ENCODE measurements at places on chromosomes 5 and 9.

GRCh38 chr5:101080462-101081240 lies 177.6 kb upstream of the ST8SIA4 start:
- no peak for DNase-seq

- peak; percentile 15 for DNase-seq
Measured at GRCh38 chr5:25754895-25755294, 1110.1 kb upstream of the CDH10 start.

DNA sequence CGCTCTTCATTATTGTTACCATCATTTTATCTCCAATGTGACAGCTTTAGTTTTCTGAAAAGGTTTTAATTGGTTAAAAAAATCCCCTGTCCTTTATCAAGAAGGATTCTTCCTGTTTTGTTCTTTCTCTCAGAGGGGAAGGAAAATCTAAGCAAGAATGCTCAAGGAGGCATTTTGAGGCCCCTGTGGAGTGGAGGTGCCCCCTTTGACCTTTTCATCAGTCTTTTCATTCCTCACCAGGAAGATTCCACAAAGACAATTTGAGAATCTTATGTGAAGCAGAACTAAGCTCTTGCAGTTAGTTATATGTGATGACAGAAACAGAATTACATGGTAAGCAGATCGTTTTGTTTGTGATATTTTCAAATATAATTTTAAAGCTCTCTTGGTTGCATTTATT lies 489.6 kb downstream of the MAN2A1 start:
- no peak for DNase-seq

- peak; percentile 13 for DNase-seq
Measured at GRCh38 chr5:157252711-157253465, 13.0 kb upstream of the CYFIP2 start.

GRCh38 chr9:17875886-17876285 lies 297.0 kb downstream of the SH3GL2 start:
- DNase-seq: no peak

DNA sequence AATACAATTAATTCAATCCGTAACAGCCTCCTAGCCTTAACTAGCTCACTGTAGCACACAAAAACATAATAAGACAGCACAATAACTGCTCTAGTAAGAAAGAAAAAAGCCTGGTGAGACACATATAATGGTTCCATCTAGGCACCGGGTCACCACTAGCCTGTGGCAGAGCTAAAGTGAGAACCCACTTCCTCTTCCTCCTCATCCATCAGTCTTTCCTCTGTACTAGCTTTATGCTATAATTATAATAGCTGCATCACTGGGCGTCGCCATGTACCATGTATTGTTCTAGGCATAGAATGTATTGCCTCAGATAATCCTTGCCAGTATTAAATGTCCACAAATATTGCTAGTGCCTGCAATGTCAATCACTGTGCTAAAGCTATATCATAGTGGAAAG lies 23.1 kb downstream of the ADRB2 start:
- DNase-seq: no peak

- DNase-seq: no peak
Measured at GRCh38 chr9:18294229-18294628, 179.7 kb upstream of the ADAMTSL1 start.

GRCh38 chr5:127959152-127959764 lies 124.3 kb upstream of the SLC12A2 start:
- DNase-seq: peak; percentile 90

GRCh38 chr9:77469515-77470231 lies 178.4 kb downstream of the GNA14 start:
- DNase-seq: peak; percentile 51

DNA sequence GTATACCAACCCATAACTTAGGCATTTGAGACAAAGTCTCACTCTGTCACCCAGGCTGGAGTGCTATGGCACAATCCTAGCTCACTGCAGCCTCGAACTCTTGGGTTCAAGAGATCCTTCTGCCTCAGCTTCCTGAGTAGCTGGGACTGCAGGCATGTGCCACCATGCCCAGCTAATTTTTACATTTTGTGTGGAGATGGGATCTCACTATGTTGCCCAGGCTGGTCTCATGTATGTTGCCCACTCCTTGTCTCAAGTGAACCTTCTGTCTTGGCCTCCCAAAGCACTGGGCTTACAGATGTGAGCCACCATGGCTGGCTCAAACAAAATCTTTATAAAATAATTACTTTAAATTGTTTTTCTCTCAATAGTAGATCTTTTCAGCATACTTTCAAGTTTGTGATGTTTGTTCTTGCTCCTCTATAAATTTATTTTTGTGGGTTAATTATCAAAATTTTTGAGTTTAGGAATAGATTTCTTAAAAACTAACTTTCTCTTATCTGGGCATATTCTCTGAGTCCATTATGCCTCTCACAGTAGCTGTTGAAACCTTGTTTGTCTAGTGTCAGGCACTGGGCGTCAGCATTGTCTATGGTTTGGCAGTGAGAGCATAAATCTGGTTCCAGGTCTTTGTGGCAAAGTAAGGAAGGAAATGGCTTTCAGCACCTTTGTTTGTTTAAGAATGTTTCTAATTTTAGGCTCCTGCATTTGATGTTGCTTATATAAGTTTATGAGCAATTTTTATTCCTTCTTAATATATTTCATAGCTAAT lies 38.7 kb downstream of the NLN start:
- DNase-seq: peak; percentile 83

DNA sequence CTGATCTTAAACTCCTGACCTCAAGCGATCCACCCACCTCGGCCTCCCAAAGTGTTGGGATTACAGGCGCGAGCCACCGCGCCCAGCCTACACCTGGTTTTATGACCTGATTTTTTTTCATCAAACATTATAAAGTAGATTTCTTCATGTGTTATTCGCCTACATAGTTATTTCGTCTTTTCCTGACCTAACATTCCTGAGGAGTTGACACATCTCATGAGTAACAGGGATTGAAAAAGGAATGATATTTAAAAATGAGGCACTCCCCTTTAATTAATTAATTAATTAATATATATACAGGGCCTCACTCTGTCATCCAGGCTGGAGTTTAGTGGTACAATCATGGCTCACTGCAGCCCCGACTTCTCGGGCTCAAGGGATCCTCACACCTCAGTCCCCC lies 20.2 kb upstream of the MTMR12 start:
- DNase-seq: peak; percentile 22

DNA sequence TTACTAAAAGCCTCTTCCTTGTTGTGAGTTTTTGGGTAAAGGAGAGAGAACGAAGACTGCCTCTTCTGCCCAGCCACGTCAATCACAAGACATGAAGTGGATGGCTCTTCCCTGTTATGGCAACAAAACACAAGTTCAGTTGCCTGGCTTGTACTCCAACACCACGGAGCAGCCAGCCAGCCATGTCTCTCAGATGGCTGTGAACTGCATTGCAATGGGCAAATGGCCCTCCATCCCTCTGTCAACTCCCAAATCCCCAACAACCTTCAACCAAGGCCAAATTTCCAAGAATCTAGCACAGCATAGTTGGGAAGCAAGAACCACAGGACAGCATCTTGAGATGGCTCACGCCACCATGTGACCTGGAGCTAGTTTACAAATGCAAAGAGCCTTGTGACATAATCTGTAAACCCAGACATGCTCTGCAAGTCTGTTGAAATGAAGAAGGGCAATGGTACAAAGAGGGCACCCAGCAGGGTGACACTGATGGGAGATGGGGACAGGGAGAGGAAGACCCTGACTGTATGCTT lies 53.9 kb downstream of the ZNF366 start:
- peak; percentile 22 for DNase-seq

DNA sequence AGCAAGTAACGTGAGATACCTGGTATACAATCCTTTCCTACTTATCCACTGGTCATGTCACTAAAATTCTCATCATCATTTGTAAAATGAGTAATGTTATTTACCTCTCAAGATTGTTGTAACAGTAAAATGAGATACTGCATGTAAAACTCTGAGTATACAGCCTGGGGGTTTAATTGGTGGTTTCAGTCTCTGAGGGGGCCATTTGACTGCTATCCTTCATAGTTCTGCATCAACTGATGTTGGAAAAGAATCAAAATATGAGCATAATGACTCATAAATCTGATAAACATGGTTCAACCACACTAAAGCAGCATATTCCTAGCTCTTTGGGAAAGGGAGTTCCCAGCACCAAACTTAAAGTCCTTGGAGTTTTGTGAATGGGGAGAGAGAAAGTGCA lies 181.0 kb upstream of the GHR start:
- DNase-seq: peak; percentile 66

GRCh38 chr5:150989695-150990094 lies 30.7 kb upstream of the GPX3 start:
- peak; percentile 12 for DNase-seq

GRCh38 chr9:6460189-6460768 lies 47.3 kb downstream of the UHRF2 start:
- no peak for DNase-seq

DNA sequence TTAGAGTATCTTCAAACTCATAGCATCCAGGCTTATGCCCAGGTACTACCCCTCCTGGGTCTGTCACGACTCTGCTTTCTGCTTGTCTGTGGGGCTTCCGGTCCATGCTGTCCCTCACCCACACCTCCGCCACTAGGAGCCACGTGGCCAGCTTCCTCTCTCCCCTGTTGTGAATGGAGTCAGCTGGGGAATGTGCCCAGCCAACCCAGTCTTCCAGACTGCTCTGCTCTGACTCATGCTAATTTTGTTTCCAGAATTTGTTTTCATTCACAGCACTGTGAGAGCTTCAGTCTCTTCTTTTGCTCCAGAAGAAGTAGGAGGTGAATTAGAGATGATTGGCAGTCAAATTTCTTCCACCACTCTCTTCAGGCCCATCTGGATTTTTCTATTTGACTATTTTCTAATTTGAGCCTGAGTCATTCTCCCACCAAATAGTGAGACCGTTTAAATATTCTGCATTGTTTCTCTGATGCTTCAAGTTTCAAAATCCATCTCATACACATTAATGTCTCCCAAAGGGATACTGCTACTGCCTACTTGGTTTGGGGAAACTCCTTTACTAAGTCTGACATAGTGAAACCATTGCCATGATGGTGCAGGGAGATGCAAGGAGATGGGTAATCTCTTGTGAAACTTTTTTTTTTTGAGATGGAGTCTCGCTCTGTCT lies 424.1 kb upstream of the KIF2A start:
- peak; percentile 65 for DNase-seq

DNA sequence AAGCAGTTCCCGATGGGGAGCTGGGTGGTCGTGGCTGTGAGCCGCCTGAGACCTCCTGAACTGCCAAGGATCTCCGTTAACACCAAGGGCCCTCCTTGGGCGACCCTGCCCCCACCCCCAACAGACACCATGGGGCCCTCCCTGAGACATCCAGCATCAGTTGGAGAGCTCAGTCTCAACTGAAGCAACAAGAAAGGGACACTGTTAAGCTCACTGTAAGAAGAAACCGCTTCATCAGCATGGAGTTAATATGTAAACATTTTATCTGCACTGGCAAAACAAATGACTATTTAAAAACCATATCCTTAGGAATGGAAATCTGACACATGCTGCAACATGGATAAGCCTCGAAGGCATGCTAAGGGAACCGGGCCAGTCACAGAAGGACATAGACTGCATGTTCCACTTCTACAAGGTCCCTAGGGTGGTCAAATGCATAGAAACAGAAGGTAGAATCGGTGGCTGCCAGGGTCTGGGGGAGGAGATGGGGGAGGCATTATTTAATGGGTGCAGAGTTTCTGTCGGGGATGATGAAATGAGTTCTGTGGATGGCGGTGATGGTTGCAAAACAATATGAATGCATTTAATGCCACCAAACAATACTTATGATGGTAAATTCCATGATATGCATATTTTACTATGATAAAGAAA lies 47.4 kb downstream of the ROR2 start:
- no peak for DNase-seq

GRCh38 chr5:154273028-154273617 lies 82.6 kb downstream of the GALNT10 start:
- peak; percentile 55 for DNase-seq

GRCh38 chr9:110619831-110620230 lies 40.3 kb upstream of the SVEP1 start:
- DNase-seq: peak; percentile 61

DNA sequence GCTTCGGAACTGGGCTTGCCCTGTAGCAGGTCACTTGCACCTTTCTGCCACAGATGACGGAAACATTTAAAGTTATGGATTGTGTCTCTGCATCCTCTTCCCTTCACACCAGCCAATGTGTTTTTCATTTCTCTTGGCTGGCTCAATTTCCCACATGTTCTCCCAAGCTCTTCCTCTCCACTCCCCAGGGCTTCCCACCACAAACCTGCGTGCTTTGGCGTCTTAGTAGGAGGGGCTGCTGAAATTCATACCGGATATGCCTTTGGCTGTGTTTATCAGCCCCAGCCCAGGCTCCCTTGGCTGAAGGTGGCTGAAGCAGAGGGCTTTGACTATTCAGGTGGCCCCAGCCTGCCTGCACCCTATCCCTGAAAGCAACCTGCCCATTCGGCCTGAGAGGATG lies 32.1 kb downstream of the ADRB2 start:
- DNase-seq: no peak

DNA sequence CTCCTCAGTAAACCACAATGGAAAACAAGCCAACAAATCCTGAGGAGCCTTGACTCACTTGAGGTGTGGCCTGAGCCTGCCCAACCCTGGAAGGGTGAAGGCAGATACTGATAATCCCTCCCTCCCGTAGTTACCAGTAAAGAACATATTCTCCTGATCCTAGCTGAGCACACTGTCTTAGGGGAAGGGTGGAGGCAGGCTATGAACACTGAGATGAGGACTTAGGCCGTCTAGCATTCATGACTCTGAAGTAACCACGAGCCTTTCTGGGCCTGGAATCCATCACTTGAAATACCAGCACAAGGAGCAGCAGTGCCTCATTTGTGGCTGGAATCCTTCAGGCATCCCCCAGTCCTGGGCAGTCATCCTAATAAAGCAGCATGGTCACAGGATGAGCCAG lies 124.5 kb upstream of the PRLR start:
- peak; percentile 46 for DNase-seq

DNA sequence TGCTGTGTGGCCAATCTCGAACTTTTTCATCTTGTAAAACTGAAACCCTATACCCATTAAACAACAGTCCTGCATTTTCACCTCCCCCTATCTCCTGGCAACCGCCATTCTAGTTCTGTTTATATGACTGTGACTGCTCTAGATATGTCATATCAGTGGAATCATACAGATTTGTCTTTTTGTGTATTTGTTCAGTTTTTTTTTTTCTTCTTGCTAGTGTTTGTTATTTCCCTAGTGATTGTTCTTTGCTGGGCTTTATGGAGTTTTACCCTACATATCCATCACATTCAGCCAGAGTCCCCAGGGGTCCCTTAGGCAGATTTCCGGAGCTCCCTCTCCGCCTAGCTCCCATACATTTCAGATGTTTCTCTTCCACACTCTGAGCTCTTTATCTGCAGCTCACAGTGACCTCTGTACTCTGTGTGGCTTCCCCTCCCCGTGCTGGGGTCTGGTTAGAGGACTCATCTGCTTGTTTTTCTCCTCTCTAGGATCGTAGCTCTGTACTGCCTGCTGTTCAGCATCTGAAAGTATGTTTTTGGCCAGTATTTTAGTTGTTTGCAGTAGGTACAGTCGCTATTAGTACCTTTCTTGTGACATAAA lies 25.1 kb upstream of the CARTPT start:
- no peak for DNase-seq

DNA sequence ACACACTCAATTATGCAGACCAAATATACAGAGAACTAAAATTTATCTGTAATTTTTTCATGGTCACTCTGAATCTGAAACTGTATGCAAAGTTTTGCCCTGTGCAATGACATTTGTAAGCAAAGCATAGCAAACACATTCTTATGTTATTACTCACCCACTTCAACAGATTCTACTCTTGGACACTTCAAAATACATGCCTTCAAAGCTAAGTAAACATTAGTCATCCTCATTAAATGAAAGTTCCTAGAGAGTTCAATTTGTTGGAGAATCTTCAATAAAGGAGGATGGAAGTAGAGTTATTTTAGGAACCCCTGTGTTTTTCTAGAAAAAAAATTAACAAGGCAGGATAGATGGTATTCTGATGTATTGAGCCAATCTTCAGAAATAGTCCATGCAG lies 639.7 kb upstream of the C9orf72 start:
- DNase-seq: peak; percentile 90
